Endothelial cell (in vitro differentiated cells): ENCODE measurements at places on chromosomes 5 and 9.

- no peak for DNase-seq
Measured at GRCh38 chr5:67896311-67896929, 319.1 kb upstream of the PIK3R1 start.

DNA sequence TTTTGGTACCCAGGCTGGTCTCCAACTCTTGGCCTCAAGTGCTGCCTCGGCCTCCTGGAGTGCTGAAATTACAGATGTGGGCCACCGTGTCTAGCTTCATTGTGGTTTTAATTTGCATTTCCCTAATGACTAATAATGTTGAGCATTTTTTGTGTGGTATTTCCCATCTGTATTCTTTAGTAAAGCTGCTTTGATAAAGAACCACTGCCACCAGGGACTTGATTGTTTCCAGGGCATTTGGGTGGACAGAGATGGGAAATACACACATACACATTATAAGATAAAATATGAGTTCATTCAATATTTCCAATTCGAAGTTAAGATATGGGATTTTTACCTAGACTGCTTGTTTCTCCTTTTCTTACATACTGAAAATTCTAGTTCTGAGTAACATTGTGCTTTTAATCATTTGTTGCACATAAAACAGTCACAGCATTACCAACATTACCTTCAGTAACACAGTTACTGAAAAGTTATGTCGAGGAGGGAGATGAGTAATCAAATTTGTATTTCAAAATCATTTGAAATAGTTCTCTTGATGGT lies 28.9 kb downstream of the HABP4 start:
- DNase-seq, result no peak

GRCh38 chr5:5145651-5146529 lies 5.8 kb downstream of the ADAMTS16 start:
- DNase-seq, result no peak

DNA sequence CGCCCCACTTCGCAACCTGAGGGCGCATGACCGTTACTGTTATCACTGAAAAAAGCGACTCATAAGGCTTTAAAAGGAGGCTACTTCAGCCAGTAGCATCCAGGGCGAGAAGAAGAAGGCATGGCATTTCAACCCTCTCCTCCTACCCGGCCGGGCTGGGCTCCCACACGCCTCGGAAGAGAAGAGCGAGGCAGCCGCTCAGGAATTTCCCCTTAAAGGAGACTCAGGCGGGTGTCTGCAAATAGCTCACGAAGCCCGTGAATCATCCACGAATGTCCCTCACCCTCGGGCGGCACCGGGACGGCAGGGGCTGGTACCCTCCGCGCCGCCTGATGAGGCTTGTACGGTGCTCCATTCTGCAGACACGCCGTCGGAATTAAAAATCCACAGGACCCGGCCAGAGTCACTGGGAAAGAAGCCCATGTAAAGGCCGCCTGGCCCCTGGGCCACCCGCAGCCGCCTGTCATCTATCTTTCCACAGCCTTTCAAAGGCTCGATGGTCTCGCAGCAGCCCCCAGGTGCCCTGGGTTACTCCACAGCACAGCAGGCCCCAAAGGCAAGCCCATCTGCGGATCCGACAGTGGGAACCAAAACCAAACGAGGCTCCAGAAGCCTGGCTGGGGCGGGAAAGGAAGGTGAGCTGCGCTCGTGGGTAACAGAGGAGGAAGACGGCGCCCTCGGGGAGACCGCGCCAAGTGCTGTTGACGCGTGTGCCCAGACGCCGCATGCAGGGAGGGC lies 11.8 kb downstream of the SLC12A7 start:
- DNase-seq, result no peak

GRCh38 chr5:141874262-141874964 lies 3.8 kb downstream of the PCDH1 start:
- DNase-seq, result no peak

GRCh38 chr5:181084621-181085195 lies 44.6 kb downstream of the BTNL9 start:
- no peak for DNase-seq

DNA sequence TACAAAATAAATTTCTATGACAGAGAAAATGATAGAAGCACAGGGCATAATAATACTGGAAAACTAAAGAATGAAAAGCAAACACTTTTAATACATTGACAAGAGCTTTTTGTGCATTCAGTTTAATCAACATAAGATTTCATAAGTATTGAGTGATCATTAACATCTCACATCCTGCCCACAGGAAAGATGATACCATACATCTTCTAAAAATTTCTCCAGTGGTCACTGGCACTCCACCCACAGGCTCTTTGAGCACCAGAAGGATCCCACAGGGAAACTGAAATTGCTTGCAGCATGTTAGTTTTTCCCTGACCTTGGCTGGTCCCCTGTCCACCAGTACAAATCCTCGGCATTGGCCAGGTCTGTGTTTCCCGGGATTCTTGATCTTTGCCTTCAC lies 186.0 kb downstream of the CEMIP2 start:
- DNase-seq, result no peak

- DNase-seq, result no peak
Measured at GRCh38 chr9:83304686-83305085, 233.5 kb downstream of the FRMD3 start.

DNA sequence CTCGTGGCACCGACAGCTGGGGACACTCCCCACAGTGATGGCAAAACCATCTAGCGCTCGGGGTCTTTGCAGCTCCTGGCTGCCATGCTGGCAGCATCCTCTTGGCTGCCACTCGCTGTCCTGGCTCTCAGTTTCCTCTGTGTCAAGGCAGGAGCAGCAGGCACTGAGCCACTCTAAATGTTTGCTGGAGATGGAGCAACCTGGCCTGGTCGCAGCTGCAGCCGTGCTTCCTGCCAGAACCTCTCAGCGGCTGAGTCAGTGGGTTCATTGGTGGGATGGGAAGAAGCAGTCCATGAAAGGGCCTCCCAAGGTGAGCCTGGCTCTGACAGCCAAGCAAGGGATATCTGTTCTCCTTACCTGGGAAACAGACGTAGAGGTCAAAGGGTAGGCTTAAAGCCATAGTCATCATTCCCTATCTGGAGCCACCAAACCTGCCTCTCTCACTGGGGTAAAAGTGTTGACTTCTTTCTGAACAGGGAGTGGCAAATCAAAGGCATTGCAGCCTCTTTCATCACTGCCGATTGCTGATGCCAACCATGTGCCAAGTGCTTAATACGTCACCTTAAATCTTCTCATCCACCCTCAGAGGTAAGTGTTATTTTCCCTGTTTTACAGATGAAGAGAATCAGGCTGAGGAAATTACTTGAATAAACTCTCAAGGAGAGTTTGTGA lies 304.8 kb upstream of the ZNF462 start:
- no peak for DNase-seq

GRCh38 chr5:122951658-122952057 lies 84.9 kb downstream of the PPIC start:
- DNase-seq, result no peak

- no peak for DNase-seq
Measured at GRCh38 chr5:87605663-87606062, 192.9 kb upstream of the CCNH start.

GRCh38 chr9:113587471-113588031 lies 124.0 kb downstream of the RGS3 start:
- DNase-seq, result peak; percentile 60

DNA sequence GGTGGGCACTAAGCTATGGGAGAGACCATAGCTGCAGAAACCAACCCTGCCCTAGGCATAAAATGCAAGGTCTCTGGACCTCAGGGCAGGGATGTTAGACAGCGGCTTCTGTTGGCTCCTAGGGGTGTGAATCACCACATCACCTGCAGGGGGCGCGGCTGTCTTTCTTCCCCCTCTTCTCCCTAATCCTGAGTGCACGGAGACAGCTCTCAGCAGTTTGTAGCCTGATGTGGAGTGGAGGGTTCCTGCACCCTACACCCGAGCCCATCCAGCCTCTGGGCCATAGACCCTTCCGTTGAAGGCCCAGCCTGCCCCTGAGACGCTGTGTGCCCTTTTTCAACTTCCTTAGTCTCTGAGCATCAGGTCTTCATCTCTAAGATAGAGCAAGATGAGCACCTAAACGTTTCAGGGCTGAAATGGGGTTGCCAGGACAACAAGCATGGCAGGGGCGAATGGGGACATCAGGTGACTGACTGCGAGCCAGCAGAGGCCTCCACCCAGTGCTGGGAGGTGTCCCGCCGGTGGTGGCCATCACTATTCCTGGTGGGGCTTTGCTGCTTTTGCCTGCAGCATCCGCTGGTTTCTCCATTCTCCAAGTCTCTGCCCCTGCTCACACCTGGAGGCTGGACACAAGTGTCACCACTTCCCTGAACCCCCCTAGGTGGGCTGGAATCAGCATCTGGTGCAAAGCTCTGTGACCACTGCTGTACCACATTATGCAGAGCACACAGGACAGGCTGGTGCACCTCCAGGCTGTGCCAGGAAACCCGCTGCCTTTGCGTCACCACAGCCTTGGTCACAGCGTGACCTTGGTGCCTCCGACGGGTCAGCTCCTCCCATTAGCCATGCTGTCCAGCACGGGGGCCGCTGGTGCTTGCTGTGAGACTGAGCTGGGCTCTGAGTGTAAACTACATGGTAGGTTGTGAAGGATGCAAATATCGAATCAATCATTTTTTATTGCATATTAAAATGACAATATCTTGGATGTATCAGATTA lies 2.5 kb upstream of the SEC16A start:
- DNase-seq, result peak; percentile 89

GRCh38 chr9:137026384-137026783 lies 1.7 kb downstream of the ABCA2 start:
- DNase-seq, result no peak

- DNase-seq, result no peak
Measured at GRCh38 chr5:29894668-29895067, 1298.8 kb upstream of the CDH6 start.

- no peak for DNase-seq
Measured at GRCh38 chr5:14190194-14191164, 47.3 kb downstream of the TRIO start.

GRCh38 chr9:131695836-131696460 lies 43.9 kb downstream of the RAPGEF1 start:
- no peak for DNase-seq

DNA sequence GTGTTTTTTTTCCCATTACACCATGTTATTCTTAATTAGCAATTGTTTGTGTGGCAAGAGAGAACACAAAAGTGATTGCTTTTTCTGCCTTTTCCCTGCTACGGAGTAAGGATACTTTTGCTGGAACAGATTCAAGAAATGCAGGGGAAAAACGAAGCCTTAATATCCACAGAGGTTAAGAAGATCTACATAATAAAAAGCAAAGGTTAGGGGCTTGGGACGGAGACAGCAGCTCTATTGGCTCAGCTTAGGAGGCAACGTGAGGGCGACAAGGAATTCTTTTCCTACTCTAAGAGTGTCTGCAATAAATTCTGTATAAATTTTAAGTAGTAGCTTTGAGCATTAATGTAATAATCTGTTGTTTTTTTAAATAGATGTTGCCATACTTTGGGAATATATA lies 693.3 kb downstream of the DTWD2 start:
- DNase-seq, result no peak

GRCh38 chr5:139658501-139658927 lies 10.4 kb downstream of the CXXC5 start:
- DNase-seq, result no peak

DNA sequence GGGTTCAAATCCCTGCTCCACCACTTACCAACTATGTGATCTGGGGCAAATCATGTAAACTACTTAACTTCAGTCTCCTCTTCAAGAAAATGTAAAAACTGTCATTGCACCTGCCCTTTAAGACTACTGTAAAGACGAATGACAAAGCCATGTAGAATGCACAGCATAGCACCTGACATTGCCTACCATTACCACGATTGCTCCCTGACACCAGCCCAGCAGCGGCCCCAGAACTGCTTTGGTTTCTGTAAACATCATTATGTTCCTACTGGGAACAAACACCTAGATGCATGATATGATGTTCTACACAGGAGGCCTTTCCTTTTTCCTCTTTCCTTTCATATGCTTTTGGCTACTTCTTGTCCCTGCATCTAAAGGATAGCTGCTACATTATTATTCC lies 23.1 kb upstream of the PLPP6 start:
- no peak for DNase-seq

DNA sequence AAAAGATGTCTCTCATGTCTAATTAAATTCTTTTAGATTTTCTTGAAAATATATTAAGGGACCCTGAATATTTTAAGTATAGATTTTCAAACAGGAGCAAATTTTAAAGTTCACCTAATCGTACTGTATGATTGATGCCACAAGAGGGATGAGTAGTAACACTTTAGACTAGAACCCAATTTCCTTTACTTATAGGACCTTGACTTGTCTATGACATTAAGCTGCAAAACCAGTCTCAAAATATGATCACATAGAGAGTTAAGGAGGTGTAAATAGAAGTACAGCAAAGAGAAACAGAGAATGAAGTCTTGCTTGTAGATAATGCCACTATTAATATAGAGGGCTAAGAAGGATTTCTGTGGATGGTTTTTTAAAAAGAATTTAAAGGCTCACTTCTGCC lies 312.9 kb upstream of the PRR16 start:
- no peak for DNase-seq

DNA sequence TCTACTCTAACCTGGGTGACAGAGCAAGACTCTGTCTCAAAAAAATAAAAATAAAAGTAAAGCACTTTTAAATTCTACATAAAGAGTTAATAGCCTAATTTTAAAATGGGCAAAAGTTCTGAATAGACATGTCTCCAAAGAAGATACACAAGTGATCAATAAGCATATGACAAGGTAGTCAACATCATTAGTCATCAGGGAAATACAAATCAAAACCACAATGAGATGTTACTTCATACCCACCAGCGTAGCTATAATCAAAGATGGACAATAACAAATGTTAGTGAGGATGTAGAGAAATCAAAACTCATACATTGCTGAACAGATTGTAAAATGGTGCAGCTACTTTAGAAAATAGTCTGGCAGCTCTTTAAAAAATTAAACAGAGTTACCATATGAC lies 64.1 kb downstream of the IQGAP2 start:
- DNase-seq, result no peak

DNA sequence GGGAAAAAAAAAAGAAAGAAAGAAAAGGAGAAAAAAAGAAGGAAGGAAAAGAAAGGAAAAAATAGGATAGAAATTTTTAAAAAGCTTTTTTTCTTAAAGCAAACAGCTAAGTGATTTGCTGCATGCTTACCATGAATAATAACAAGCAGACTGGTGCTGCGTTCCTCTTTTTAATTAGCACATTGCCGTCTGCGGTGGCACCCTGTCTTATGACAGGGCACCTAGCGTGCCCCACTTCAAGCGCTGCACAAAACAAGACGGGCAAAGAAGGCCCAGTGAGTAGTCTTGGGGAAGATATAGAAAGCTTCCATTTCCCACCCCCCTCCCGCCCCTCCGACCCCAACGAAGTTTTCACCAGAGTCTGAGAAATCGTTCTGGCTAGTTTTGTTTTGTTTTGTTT lies 513.9 kb downstream of the ZNF608 start:
- DNase-seq, result no peak
